ENCODE measurements at places on chromosomes 7 and 10.

- no peak for DNase-seq
These were observed 1.2 kb downstream of the IGFBP1 start for GRCh38 chr7:45889367-45890067.

DNA sequence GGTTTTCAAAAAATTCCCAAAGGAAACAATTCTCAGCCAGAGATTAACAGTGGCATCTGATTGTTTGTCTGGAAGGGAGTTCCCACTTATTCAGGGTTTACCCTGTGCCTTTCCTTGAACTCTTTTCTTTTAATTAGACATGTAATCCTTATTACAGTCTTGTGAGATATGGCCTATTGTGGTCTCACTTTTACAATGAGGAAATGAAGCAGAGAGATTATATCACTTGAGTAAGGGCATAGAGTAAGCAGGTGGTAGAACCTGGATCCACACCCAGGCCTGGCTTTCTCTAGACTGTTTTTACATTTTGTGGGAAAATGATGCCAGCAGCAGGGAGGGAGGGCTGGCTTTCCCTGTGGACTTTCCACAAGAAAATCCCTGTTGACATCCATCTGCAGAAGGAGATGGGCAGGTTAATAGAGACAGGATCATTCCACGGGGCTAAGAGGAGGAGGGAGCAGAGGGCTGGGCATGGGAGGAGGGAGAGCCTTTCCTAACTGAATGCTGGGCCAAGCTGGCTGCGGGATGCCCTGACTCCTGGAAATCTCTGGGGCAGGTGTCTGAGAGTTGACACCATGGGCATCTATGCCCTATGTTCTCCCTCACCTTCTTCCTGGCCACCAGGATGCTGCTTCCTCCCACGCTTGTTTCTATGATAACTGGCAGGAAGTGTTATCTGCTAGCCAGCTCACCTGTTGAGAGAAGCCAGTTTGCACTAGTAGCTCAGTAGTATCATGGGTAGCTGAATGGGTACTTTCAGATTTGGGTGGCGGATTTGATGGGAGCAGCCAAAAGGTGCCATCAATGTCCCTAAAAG, 28.7 kb upstream of the ARHGAP22 start:
- DNase-seq, result no peak

- no peak for DNase-seq
These were observed 273.9 kb downstream of the PAXIP1 start for GRCh38 chr7:154729056-154729455.

DNA sequence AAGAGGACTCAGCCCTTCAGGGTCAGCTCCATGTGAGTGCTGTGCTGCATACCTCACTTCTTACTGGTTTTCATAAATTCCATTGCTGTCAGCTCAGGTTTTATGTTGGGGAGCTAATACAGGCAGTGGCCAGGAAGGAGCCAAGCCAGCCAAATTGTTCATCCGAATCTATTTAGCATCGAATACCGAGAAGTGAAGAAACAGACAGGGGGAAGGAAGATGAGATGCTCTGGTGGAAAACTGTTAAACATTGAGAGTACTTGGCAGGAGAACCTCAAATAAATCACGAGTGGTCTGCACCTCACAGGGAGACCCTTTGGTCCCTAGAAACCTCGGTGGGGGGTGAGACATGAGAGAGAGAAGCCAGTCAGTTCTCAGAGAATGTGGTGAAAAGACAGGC, 196.0 kb upstream of the TMEM72 start:
- no peak for DNase-seq

GRCh38 chr7:21944616-21945453, 864 bp downstream of the CDCA7L start:
- DNase-seq, result peak; percentile 59

DNA sequence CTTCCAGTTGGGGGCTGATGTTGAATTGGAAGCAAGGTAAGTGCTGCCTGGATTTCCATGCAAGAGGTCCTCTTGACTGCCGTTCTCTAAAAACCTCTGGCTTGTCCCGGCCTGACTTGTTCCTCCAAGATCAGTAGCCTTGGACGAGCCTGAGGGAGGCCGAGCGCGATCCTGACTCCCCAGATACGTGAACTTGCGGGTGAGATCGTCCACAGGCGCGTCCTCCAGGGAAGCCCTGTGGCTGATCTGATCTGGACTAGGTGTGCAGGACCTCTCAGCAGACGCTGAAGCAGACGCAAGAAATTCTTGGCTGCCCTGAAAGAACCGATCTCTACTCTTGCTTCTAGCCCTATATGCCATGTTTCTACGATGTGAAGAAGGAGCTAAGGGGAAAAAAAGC, 29.7 kb downstream of the ZC3HAV1 start:
- DNase-seq, result no peak

DNA sequence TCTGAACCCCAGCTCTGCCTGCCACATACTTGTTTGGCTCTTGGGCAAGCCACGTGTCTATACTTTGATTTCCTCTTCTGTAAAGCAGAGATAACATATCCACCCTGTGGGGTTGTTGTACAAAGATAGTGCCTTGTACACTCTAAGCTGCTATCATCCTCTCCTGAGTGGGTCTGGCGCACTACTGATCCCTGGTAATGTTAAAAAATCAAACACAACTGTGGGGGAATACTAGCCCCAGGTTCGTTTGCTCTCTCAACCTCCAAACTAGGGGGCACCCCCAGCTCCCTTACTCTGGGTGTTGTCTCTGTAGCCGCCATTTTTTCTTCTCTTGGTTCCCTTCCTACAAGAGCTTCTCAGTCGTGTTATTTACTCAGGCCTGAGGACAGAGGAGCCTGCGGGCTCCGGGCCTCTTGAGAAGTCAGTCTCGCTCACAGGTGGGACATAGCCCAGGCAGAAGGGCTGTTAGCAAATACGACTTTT, 1.0 kb downstream of the POLM start:
- DNase-seq, result peak; percentile 64

GRCh38 chr7:101185258-101185839, 5.3 kb upstream of the NAT16 start:
- no peak for DNase-seq

GRCh38 chr7:36506820-36507219, 117.2 kb downstream of the ANLN start:
- DNase-seq, result no peak

- DNase-seq, result no peak
These were observed 10.5 kb downstream of the CPVL start for GRCh38 chr7:29135846-29136245.

DNA sequence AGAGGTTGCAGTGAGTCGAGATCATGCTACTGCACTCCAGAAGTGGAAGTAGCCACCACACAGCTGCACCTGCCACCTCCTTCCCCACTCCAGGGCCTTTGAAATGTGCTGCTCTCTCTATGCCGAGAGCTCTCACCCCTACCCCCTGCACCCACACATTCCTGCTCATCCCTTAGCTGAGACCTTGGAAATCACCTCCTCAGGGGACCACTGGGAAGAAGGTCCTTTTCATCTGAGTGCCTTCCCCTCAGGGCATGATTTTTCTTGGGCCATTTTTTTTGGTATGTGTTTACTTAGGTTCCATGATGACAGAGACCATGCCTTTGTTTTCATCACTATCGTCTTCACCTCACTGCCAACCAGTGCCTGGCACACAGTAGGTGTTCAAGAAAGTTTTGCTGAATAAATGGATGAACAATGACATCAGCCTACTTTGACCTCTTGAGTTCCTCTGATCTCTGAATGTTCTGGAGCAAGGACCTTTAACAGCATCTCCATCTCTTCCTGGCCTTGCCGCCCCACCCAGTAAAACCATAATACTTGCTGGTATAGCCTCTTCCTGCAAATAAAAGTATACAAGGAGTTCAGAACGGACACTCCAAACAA, 166.6 kb upstream of the KLF14 start:
- DNase-seq, result no peak

GRCh38 chr10:113455947-113456346, 96.9 kb upstream of the HABP2 start:
- DNase-seq, result no peak

DNA sequence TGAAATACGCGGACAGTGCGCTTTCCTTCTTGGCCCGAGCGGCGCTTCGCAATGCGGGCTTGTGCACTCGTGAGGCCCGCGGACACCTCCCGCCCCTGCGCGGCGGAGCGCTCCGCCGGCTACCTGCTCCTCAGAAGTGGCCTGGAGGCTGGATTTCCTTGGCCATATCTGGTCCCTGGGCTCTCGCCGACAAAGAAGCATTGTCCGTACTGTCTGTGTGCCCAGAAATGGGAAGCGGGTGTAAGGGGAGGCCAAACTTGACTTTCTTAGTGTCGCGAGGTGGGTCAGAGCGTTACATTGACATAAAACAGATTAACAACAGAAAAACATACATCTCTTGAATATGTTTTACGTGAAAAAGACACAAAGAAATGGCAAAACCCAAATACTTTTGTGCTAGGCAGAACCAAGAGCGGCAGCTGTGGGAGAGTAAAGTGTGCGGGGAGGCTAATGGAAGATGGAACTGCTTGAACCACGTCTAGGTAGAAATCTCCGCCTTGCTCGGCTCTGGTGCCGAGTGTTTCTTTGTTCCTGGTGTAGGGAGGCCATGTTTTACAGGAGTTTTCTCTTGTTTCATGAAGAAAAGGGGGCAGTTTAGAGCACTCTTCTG, 1.4 kb downstream of the LANCL2 start:
- DNase-seq, result no peak

DNA sequence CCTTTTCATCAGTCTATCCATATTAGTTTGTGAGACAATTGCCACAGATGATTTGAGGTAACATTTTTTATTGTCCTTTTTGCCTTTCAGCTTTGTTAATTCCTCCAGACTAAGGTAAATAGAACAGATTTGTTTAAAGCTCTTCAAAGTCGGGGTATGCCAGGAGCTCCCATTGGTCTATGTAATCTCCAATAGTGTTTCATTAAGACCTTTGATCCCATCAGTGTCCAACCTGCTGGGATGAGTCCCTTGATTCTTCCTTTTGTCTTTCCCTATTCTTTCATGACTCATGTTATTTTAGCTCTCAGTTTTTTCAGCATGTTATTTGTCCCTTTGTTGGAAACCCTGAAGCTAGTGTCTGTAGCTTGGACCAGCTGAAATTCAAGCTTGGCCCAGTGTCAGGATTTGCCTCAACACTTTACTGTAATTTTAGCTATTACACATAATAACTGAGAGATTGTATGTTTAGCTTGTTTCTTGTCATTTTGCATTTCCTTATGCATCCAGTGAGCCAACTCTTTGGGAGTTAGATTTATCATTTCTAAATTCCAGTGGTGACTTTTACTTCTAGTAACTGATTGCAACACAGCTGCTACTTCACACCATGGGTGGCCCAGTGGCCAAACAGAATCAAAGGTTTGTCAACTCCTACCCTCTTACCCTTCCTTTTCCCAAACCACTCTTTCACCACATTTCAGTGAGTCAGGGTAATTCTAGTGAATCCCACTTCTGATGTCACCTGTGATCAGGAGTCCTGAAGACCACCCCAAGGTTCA, 15.3 kb downstream of the AGBL3 start:
- DNase-seq, result no peak

DNA sequence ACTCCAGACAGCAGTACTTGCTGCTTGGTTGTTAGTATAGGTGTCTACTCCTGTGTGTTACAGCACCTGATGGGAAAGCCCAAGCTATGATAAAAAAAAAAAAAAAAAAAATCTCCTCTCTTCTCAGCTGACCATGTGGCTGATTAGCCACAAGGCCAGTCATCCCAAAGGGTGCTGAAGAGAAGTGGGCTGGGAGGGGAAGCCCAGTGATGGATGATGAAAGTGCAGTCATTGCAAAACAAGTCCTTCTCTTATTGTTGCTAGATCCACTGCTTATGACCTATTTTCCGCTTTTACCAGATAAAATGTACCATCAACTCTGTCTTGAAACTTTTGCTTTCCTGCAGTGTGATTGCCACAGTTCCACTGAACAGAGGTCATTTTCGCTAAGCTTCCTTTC, 1092.5 kb upstream of the C7orf33 start:
- DNase-seq, result no peak

- DNase-seq, result no peak
These were observed 95.5 kb downstream of the MBL2 start for GRCh38 chr10:52677086-52677485.

DNA sequence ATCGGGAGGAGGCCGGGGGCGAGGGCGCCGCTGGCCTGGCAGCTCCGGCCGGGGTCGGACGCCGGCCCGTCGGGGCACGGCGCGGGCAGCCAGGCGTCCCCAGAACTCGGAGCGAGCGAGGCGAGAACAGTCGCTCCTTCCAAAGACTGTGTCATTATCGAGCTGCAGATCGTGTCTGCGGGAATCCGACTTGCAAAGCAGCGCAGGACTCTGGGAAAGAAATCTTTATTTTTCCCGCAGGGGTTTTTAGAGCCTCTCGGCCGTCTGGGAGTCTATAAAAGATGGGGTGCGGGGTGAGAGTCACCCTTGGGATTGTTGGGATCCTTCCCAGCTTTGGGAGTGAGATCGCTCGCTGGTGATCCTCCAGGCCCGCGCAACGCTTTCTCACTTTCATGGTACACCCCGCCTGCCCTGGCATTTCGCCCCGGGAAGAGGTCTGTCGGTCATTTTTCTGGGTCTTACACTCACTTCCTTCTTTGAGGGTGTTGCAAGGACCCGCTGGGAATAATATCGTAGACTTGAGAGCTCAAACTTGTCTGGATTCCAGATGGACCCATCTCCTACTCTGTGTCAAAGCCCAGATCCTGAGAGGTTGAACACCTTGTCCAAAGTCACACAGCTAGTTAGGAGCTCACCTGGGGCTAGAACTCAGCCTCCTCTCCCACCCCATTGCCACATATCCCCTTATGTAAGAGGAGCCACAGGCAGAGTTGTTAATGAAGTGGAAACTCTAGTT, 1.0 kb downstream of the UBTD1 start:
- DNase-seq, result no peak

DNA sequence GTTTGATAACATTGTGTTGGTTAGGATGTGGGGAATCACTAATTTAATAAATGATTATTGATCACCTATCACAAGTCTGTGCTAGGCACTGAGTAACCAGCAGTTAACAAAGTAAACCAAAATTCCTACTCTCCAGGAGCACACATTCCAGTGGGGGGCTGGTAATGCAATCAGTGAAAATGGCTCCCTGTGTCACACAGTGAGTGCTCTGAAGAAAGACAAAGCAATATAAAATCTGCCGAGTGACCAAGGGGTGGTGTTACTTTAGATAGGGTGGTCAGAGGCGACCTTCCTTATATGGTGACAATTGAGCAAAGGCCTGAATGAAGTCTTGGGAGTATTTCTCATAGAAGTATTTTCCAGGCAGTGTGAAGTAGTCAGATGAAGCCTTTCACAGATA, 13.6 kb upstream of the SMC3 start:
- DNase-seq, result no peak

DNA sequence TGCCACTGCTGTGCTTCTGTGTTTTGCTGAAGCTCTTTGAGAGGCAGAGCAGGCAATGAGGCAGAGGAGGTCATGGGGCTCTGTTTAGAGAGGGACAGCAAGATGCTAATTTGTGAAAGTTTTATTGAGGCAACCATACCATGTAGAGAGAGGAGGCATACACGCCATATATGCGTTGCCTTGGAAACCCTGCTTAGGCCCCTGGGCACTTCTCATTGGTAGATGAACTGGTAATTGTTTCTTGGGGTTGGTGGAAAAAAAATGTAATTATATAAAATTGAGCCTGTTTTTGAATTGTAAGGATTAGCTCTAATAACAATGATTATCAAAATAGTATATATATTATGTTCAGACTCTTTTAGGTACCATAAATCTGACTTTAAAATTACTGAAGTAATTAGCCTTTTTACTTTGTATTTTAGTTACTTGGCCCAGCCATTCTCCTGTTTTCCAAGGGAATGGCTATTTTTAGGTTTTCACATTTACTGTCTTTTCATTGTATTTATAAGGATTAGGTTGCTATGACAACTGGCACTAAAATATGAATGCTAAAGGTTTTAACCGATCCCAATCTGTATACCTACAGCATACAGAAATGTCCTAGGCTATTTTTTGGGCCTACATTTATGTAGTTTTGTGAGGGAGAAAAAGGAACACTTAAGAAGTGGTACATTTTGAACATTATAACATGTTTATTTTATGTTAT, 52.4 kb downstream of the BZW2 start:
- no peak for DNase-seq
